GF-D8 (cell line): ENCODE measurements at places on chromosomes 2 and 18.

DNA sequence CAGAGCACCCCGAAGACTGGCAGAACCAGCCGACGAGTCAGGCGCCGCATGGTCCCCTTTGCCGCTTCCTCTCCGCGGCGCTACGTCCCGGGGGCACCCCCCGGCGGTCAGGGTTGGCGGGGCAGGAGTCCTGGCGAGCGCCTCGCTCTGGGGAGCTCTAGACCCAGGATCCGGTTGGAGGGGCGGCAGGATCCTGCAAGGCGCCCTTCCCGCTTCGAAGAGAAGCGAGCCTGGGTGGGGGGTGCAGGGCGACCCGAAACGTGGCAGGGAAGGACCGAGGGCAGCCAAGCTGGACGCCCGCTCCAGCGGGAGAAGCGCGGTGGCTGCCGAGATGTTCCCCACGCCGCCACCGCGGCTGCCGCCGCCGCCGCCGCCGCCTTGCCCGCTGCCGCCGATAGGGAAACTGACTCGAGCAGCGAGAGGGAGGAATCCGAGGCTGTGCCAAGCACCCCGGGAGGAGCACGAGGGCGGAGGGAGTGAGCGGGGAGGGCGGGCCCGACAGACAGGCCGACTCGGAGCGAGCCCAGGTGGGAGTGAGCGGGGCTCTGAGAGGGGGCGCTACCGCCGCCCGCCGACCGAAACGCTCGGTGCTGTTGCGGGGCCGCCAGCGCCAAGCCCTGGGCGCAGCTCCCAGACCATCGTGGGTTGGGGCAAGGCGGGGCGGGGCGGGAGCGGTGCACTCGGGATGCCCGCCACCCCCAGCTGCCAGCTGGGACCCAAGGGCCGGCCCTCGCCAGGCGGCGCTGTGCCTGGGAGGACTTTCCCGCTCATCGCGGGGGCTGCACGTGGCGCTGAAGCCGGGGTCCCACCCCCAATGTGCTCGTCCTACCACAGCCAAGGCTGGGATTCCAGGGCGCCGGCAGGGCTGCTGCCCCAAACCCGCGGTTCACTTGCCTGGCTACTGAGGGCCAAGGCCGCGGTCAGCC lies at the start of gene GALNT14:
Gene GALNT14, minus strand, starts transcription at position 404 of the 926 bp plus-strand sequence. Its CDS starts 354 bp downstream, at position 50.
- DNase-seq = peak; percentile 60

DNA sequence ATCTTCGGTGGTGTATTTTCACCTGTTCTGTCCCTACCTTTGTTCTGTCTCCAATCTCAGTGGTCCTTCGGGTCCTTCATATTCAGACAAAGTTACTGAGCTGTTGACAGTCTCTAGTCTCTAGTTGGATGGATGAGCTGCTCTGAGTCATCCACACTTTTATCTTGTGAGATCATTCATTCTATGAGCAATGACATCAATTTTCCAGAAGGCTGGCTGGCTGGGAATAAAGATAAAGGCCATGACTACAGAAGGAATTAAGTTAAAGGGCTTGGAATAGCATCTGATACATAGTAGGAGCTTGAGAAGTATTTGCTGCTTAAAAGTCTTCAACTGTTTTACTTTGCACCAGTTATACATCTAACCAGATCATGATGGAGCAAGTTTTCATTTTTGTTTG lies 43.1 kb upstream of the SLC39A10 start:
- DNase-seq = no peak

DNA sequence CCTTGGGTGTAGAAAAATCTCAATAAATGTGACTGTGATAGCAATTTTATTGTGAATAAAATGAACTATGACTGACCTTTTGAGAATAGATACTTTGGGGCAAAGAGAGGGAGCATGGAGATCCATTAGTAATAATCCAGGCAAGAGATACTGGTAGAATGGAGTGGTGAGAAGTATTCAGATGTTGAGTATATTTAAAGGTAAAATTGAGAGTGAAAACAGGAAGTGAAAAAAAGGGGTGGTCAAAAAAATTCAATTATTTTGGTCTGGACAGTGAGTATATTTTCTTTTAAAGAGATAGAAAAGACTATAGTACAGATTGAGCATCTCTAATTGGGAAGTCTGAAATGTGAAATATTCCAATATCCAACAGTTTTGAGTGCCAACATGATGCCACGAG lies 1515.6 kb upstream of the NXPH2 start:
- no peak for DNase-seq

- DNase-seq = no peak
These were observed 323.0 kb upstream of the NT5C1B start for GRCh38 chr2:18912225-18912888.

DNA sequence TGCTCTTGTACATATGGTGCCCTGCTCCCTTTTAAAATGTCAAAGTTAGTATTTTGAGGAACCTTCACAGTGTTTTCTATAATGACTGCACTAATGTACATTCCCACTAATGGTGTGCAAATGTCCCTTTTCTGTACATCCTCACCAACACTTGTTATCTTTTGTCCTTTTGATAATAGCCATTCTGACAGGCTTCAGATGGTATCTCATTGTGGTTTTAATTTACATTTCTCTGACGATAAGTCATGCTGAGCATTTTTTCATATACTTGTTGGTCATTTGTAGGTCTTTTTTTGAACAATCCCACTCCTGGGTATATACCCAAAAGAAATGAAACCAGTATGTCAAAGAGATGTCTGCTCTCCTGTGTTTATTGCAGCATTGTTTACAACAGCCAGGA lies 268.3 kb downstream of the FBXO15 start:
- DNase-seq = no peak

DNA sequence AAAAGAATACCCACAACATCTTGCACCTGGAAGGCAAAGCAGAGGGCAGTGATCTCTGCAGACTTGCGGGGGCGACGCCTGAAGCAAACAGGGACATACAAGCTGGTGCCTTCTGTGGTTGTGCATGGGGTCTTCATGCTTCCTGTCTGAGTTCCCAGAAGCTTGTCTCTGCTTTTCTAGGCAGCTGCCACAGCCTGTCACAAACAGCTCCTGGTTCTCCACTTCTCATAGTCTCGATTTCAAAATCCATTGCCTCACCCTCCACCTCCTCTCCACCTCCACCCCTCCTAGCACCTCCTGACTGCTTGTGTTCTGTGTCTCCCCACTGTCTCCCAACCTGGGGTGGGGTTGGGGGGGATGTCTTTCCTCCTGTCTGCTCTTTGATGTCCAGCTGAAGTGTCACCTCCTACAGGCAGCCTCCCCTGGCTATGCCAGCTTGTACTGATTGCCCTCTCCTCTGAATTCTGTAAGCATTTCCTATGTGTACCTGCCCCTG lies 1.7 kb upstream of the PROC start:
- no peak for DNase-seq

DNA sequence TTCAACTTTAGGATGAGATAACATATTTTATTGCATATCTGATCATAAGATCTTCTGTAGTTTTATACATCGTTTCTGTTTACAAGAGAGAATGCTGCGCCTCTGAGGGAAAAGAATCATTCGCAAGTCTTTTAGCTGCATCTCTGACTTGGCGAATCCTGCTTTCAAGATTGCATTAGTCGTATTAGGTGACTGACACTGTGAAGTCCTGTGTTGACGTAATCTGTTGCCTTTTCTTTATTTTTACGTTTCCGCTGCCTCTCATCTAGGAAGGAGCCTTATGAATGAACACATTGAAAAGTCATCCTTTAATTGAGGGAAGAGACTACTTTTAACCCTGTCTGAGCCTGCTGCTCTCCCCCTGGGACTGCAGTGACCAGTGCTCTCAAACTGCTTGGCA lies 101.5 kb downstream of the LDLRAD4 start:
- DNase-seq = no peak

DNA sequence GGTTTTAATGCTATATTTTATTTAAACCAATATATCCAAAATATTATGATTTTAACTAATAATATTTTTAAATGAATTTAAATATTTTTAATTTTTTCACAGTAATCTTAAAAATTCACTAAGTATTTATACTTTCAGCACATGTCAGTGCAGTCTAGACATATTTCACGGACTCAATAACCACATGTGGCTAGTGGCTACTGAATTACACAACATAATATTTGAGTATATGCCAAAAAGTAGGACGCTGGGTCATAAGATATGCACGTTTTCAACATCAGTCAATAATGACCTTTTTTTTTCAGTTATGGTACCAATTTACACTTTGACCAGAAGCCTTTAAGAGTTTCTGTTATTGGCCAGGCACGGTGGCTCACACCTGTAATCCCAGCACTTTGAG lies 117.7 kb downstream of the GFPT1 start:
- no peak for DNase-seq

GRCh38 chr2:127739800-127740199 lies 38.5 kb downstream of the SFT2D3 start:
- DNase-seq = no peak

GRCh38 chr2:167637741-167638140 lies 609.7 kb downstream of the STK39 start:
- no peak for DNase-seq
